Activated CD4-positive, CD25-positive, alpha-beta regulatory T cell treated with anti-CD3 and anti-CD28 coated beads, Interleukin-2, amount 50 U/mL, for 72 hours (primary cell): ENCODE measurements at places on chromosomes 5 and 9.
A peak's percentile ranks its signal among the peaks of the same experiment; 100 is the strongest.

- DNase-seq, result no peak
These were observed 16.5 kb upstream of the SPARC start for GRCh38 chr5:151703227-151703626.

DNA sequence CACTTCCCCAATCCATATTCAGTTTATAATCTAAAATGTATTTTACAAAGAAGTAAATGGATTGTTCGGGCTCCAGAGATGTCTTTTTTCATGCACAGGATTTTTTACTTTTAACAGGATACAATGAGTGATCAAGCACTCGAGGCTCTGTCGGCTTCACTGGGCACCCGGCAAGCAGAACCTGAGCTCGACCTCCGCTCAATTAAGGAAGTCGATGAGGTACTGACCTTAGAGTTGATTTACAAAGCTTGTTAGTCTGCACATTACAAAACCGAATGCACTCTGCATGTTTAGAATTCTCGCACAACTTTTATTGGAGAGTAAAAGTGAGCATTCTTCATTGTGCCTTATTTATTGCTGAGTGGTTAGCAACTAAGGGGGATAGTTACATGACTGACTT, 65.2 kb downstream of the ERAP1 start:
- DNase-seq, result no peak

GRCh38 chr9:96193236-96193755, 108.7 kb downstream of the HSD17B3 start:
- no peak for DNase-seq

GRCh38 chr5:122937914-122938313, 92.5 kb downstream of the SNX24 start:
- DNase-seq, result no peak

GRCh38 chr5:152379331-152379730, 25.7 kb downstream of the NMUR2 start:
- DNase-seq, result no peak

- no peak for DNase-seq
These were observed 104.7 kb downstream of the NR2F1-AS1 start for GRCh38 chr5:93476251-93476742.

GRCh38 chr5:143896966-143897365, 85.0 kb downstream of the HMHB1 start:
- DNase-seq, result no peak

GRCh38 chr5:60077292-60077691, 183.8 kb upstream of the PDE4D start:
- DNase-seq, result no peak

- no peak for DNase-seq
These were observed 6.0 kb downstream of the TRIM7 start for GRCh38 chr5:181198905-181199519.

- no peak for DNase-seq
These were observed 140.5 kb upstream of the IRX4 start for GRCh38 chr5:2023196-2023595.

- no peak for DNase-seq
These were observed 27.5 kb upstream of the GPR21 start for GRCh38 chr9:123005964-123006363.

GRCh38 chr9:97403746-97404316, 8.1 kb upstream of the TDRD7 start:
- no peak for DNase-seq

DNA sequence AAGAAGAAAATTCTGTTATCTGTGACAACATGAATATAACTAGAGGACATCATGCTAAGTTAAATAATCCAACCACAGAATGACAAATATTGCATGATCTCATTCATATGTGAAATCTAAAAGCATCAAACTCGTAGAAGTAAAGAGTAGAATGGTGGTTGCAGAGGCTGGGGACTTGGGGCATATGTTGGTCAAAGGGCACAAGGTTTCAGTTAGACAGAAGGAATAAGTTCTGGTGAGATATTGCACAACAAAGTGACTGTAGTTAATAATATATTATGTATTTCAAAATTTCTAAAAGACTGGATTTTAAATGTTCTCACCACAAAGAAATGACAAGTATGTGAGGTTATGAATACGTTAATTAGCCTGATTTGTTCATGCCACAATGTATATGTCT, 24.8 kb downstream of the GRIA1 start:
- DNase-seq, result no peak

DNA sequence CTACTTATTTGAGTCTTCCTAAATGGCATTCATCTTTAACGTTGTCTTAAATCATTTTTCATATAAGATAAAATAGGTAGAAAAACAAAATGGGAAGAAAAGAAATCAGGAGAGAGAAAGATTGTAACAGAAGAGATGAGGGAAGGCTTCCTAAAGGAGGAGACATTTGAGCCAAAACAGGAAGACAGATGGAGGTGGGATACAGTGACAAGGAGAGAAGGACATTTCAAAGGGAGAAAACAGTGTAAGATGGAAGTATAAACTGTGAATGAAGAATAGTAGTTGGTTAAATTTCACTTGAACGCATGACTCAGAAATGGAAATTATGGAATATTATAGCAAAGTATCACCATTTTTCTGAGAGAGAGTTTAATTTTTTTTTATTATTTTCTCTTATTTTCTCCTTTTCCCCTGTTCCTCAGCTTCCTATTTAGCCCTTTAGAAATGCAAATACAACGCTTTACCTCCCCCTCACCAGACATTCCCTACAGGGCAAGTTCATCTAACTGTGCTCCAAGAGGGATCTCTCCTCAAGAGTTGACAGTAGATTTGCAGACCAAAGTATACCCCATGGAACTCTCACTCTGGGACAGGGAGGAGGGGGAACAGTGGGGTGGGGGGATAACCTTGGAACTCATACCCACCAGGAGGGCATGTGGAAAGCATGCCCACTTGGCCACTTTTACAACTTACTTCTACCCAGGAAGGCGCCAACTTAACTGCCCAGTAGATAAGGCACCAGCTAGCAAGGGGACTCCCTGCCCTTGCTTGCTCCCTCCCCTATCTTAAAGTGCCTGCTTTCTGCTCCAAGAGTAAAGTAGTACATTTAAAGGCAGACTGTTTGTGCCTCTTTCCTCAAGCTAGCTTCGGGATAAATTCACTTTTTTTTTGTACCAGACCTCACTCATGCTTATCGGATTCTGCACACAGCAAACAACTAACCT, 304.7 kb upstream of the POU5F2 start:
- no peak for DNase-seq

- peak; percentile 47 for DNase-seq
These were observed 75.5 kb downstream of the PHAX start for GRCh38 chr5:126676195-126676624.

- no peak for DNase-seq
These were observed 505 bp downstream of the C5orf34 start for GRCh38 chr5:43514471-43514815.

GRCh38 chr9:127883959-127884358, 6.5 kb upstream of the AK1 start:
- no peak for DNase-seq
